ENCODE measurements at places on chromosomes 11 and 22.

- DNase-seq = no peak
Observed at GRCh38 chr22:43151251-43152002, at the start of gene TSPO. TSS of gene TSPO (plus strand) at chr22:43151559. CDS start at chr22:43159239, 7,680 bp downstream.

DNA sequence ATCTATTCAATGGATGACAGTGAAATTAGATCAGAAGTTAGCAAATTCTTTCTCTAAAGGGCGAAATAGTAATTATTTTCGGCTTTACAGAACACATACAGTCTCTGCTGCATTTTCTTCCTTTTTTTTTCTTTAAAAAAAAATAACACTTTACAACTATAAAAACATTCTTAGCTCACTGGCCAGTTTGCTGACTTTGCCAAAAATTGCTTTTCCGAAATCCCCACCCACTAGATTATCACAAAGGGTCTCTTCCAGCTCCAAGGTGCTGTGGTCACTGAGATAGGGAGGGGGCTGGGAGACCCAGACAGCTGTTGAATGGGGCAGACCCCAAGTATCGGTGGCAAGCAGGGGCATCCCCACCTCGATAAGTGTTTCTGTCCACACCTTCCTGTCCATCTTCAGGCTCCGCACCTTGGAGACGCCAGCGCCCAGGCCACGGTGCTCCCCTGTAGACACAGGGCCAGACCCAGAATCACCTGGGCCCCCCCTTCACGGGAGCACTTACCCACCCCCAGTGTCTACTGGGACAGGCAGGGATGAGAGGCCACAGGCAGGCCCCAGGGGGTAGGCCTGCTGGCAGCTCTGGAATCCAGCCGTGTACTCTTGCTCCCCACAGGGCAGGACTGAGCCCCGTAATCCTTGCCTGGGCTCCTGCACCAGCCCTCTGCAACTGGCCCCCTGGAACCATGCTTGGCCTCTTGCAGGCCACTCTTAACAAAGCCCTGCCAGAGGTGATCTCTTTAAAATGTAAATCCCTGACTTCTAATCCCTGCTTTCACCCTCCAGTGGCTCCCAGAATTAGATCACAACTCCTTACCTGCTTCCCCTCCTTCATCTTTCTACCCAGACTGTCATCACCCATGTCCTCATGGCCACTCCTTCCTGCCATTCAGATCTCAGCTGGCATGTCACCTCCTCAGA, 31.5 kb upstream of the PDE2A start:
- no peak for DNase-seq

GRCh38 chr11:120065876-120066275, 72.0 kb downstream of the TRIM29 start:
- DNase-seq = no peak

DNA sequence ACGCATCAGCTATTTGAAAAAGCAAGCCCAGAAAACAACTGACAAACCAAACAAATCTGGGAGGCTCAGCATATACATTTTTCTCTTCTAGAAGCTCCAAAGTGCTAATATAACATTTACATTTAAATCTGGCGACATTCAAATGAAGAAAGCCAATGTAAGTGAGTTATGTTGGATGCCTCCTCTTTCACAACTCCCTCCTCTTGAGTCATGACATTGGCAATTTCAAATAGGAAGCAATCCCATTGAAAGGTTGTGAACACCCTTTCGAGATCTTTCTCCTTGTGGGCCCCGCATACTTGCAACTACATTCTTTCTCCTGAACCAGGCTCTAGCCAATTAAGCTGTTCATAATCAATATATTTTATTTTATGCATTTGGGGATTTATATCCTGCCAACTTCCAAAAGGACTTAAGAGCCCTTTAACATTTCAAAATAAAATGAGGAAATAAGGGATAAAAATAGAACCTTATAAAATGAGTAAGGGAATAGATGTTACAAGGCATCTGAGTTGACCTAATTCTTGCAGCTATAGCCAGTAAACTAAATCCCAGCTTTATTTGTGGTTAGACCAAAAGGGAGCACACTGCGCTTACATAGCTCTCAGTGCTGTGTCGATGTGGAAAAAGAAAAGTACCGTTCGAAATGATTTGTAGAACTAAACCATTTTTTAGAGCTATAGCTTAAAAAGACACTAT, 129.5 kb upstream of the SESN3 start:
- DNase-seq = no peak

- DNase-seq = no peak
Observed at GRCh38 chr22:28146401-28147314, 227.6 kb upstream of the PITPNB start.

- peak; percentile 39 for DNase-seq
Observed at GRCh38 chr11:8015753-8016239, 28.7 kb downstream of the EIF3F start.

GRCh38 chr11:112226831-112227401, 688 bp downstream of the PTS start:
- DNase-seq = no peak

- DNase-seq = no peak
Observed at GRCh38 chr11:96152623-96153022, 190.4 kb downstream of the MAML2 start.

DNA sequence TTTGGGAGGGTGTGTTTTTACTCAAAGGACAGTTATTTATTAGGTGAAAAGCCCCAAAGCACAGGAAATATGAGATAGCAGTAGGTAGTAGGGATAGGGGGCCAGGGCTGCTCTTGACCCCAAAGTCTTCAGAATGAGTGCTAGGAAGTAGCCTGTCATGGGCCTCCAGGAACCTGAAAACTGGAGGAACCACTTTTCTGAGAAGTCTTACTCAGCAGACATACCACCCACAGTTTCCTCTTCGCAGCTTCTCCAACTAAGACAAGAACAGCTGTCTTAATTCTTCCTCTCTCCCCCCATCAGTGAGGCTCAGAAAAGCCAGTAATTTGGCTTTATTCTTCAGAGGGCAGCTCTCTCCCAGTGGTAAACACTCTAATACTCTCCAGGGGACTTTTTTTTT, 84.0 kb upstream of the CTSC start:
- DNase-seq = no peak

GRCh38 chr22:39914584-39914983, 13.7 kb downstream of the GRAP2 start:
- DNase-seq = no peak

- no peak for DNase-seq
Observed at GRCh38 chr11:57313071-57313787, 11.5 kb downstream of the TNKS1BP1 start.

GRCh38 chr11:75270896-75271418, 30.4 kb downstream of the TPBGL start:
- DNase-seq = no peak

DNA sequence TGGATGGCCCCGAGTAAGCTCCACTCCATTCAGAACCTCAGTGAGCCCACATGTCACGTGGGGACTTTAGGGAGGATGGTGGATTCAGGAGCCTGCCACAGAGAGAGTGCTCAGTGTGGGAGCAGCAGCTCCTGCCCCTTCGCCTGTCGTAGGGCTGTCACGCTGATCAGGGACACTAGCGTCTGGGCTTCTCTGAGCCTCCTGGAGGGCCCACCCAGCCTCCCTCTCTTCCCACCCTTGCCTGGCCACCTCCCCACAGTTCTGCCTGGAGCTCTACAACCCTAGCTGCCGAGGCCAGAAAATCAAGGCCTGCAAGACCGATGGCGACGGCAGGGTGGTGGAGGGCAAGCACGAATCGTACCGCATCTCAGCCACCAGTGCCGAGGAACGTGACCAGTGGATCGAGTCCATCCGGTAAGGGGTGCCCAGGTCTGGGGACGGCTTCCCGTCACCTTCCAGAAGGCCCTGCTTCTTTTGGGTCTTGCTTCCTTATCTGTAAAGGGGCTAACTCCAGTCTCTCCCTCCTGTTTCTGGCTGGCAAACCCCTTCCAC, 29.5 kb downstream of the CYTH4 start:
- DNase-seq = no peak

DNA sequence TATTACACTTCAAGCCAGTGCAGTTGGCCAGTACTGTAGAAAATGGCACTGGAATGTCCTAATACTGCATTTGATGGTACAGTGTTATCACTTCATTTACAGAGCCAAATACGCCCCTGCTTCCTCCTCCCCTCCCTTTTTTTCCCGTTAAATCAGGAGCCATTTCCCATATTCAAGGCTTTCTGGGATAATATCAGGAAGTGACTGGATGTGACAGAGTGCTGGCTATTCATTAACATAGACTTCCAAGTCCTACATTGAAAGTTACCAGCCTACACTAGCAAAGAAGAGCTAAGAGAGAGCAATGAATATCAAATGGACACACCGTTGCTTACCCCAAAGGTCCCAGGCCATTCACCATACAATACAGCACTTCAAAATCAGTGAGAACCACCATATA, 32.1 kb upstream of the ABCC8 start:
- DNase-seq = no peak

DNA sequence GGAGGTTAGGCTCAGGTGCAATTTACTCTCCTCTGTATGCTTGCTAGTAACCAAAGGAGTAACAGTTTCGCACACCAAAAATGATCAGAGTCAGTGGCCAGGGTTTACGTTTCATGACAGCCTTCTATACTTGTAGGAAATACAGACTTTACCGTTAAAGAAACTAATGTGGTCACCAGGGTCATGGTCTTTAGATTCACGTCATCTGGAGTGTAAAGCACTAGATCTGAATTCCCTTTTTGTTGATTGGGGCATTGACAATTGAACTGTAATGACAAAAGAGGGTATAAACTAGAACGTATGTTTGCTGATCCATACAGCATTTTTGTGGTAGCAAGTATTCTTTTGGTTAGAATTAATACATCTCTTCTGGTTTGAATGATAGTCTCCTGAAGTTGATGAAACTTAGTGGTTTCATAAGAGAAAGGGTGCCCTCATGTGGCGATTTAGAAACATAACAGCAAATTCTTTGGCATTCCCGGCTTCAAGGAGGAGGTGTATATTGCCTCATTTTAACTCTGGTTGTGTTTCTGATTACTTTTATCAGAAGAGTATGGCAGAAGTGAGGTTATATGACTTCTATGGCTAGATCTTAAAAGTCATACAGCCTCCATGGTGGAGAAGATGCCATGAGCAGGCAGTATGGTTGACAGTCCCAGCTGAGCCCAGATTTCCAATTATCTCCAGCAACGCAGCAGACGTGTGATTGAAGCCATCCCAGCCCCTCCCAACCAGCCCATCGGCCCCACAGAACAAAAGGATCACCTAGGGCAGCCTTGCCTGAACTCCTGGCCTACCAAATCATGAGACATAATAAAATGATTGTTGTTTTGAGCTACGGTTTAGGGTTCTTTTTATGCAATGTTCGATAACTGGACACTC, 35.1 kb downstream of the MMP7 start:
- DNase-seq = peak; percentile 38

Measured in GM04503 (cell line).